ENCODE measurements at places on chromosomes 3 and 15.

DNA sequence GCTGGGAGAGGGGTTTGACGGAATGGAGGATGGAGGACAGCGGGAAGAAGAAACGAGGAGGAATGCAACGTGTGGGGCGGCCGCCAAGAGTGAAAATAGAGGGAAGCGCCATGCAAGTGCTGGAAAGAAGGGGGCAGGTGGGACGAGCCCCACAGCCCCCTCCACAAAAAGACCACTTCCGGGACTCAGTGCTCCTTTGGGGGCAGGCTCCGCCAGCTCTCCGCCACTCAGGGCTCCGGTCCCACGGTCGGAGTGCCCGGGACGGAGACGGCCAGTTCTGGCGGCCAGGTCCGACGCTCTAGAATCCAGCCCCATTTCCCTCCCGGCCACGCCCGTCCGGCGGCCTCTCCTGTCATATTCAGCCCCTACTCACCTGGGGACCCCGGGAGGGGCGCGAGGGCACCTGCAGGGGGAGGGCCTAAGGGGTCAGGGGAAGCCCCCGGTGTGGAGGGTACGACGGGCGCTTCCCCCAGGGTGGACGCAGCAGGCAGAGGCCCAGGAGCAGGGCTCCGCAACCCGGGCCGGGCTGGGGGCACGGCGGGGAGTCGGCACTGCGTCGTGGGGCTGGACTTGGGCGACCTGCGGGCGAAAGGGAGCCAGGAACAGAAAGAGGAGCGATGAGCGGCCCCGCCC is 25.5 kb upstream of the CSPG4 start:
- DNase-seq, result no peak

GRCh38 chr15:84857418-84858004 is 27.0 kb upstream of the SLC28A1 start:
- DNase-seq, result no peak

DNA sequence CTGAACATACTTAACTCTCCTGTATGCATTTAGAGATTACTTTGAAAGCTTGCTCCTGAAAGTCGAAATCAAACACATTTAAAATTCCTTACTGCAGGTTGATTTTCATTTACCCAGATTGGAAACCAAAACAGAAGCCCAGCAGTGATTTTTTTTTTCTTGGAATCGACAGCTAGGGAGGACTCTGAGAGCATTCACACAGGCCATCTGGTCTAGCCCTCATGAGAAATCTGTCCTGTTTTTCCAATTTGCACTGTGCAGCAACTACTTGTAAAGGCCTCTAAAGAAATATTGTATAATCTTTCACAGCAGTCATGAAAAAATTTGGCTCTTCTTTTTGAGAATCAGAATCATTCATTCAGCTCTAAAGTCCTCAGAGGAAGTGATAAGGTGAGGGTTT is 179.2 kb downstream of the KCNAB1 start:
- no peak for DNase-seq

GRCh38 chr3:71585887-71586809 is 2.6 kb upstream of the FOXP1 start:
- DNase-seq, result peak; percentile 67
